ENCODE measurements at places on chromosomes 1 and 21. TPM values are rescaled to one million over a fixed set of nuclear protein-coding genes. Genes with fewer than 3 reads are reported as not detected.

The E2F2 gene
- 1.7 TPM for total RNA-seq

The SLC9C2 gene
- total RNA-seq, result 0.97 TPM

The KIF17 gene
- 6.3 TPM for total RNA-seq

The WDR26 gene
- 180 TPM for total RNA-seq

DNA sequence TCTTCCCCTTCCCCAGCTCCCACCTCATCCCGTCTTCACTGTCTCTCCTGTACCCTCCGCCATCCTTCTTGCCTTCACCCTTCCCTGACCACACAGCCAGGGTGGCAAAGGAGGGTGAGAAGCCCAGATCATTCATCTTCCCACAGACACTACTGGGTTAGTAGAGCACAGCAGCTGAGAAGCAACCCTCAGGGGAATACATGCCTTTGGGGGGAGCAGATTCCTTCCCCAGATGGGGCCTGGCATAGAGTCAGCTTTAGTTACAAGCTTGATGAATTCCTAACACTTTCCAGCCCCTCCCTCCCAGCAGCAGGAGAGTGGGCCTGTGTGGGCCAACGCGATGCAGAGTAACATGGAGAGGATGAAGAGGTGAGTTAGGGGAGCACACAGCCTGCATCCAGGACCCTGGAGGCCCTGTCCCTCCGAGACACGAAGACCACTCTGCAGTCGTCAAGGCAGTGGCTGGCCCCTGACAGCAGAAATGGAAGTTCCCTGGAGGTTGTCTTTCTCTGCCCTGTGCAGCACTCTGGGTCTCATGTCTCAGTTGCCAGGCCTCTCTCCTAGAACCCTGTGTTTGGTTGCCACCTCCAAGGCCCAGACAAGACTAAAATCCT lies 8.8 kb upstream of the BTG2 start:
- DNase-seq, result peak; percentile 73

- DNase-seq, result no peak
Observed at GRCh38 chr1:198942466-198942865, 303.6 kb downstream of the PTPRC start.

DNA sequence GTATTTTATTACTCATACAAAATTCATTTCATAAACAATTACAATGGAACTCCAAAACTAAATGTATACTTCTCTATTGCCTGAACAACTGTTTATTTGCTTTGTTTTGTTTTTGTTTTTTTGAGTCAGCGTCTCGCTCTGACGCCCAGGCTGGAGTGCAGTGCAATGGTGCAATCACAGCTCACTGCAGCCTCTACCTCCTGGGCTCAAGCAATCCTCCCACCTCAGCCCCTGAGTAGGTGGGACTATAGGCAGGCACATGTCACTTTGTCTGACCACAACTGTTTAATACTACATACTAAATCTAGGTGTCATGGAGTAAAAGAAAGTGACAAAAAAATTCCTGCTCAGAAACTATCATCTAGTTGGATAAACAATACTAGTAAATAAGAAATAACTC lies 49.3 kb downstream of the RAB3GAP2 start:
- DNase-seq, result no peak

The TXNIP gene
- 1,810 TPM for total RNA-seq

DNA sequence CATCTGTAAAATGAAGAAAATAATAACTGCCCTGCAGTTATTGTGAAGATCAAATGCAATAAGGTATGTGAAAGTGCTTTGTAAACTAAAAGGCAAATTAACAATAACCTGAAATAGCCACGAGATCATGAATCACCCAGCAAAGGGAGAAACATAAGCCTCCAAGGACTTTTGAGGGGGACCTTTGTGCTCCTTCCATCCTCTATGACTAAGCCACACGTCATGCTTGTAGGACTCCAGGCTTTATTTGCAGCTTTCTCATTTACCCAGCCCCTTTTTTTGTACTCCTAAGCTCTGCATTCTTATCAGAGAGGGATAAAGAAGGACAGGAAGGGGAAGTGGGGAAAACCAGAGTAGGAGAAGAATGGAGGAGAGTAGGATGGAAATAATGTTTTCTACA lies 115.1 kb downstream of the PROX1 start:
- no peak for DNase-seq

DNA sequence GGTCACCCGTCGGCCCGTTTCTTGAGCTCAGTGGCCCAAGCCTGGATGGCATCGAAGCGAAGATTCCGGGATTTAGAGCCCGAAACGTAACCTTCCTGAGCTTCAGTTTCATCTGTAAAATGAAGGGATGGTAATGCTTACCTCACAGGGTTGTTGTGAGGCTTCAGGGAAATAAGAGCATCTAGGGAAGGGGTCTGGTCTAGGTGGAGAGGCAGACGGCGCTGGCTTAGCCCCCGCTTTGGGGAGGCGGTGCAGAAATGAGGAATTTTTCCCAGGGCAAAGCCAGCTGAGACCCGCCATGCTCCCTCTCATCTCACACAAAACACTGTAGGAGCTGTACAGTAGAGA lies 717 bp upstream of the MYCL start:
- DNase-seq, result no peak
